Nasal cavity respiratory epithelium epithelial cell of viscerocranial mucosa (primary cell): ENCODE measurements at places on chromosomes 5 and 9. TPM values are rescaled to one million over a fixed set of nuclear protein-coding genes. Genes with fewer than 3 reads are reported as not detected.

RANBP3L gene
- not detected in 2 replicates for total RNA-seq

DOCK2 gene
- 0.14 TPM in 1 of 2 replicates, not detected in the other for total RNA-seq

PCDHA12 gene
- under 0.01 and 3.8 TPM in 2 replicates for total RNA-seq

ERAP2 gene
- total RNA-seq = 4.1 and 17.4 TPM in 2 replicates

FGD3 gene
- 0.34 and 1.9 TPM in 2 replicates for total RNA-seq

LCN6 gene
- not detected in 2 replicates for total RNA-seq

PPWD1 gene
- total RNA-seq = 27.7 and 42.1 TPM in 2 replicates

EIF4E1B gene
- total RNA-seq = not detected in 2 replicates

CCNH gene
- 50.8 and 65.3 TPM in 2 replicates for total RNA-seq

CDC14B gene
- total RNA-seq = 12.6 and 18.4 TPM in 2 replicates

FAM170A gene
- not detected in 2 replicates for total RNA-seq

CDH9 gene
- not detected in 2 replicates for total RNA-seq

ANXA2R gene
- total RNA-seq = under 0.01 and 1.00 TPM in 2 replicates

NMRK1 gene
- 30.4 and 36.6 TPM in 2 replicates for total RNA-seq

PCDHGA5 gene
- total RNA-seq = under 0.01 and 0.64 TPM in 2 replicates

APC gene
- 52.3 and 57.1 TPM in 2 replicates for total RNA-seq

TNC gene
- total RNA-seq = 285 and 483 TPM in 2 replicates

MORN5 gene
- total RNA-seq = not detected in 2 replicates

SLC6A19 gene
- total RNA-seq = not detected in 2 replicates

CKMT2 gene
- total RNA-seq = 0.36 TPM in 1 of 2 replicates, not detected in the other

GPR151 gene
- total RNA-seq = not detected in 2 replicates

ZCCHC10 gene
- total RNA-seq = 14.4 and 15.4 TPM in 2 replicates

C9orf153 gene
- 0.34 and 0.64 TPM in 2 replicates for total RNA-seq

HTR1A gene
- total RNA-seq = not detected in 2 replicates

PCDHB11 gene
- total RNA-seq = 0.34 and 0.85 TPM in 2 replicates

SPATA31C1 gene
- total RNA-seq = not detected in 2 replicates

CARTPT gene
- not detected in 2 replicates for total RNA-seq

LRRC14B gene
- not detected in 2 replicates for total RNA-seq

SERINC5 gene
- total RNA-seq = 48.5 and 53.9 TPM in 2 replicates

SPACA9 gene
- 1.4 and 2.8 TPM in 2 replicates for total RNA-seq

TSSK1B gene
- total RNA-seq = under 0.01 and 1.1 TPM in 2 replicates

SLC4A9 gene
- 0.07 and 0.34 TPM in 2 replicates for total RNA-seq

SERF1A gene
- total RNA-seq = 2.3 and 3.1 TPM in 2 replicates

FAM200C gene
- 1.7 and 3.8 TPM in 2 replicates for total RNA-seq

ANKRD33B gene
- total RNA-seq = 0.34 and 0.43 TPM in 2 replicates

EFNA5 gene
- total RNA-seq = 6.8 and 18.7 TPM in 2 replicates

ORM2 gene
- not detected in 2 replicates for total RNA-seq

MAST4 gene
- total RNA-seq = 29.0 and 73.2 TPM in 2 replicates

ATOX1 gene
- 34.3 and 39.3 TPM in 2 replicates for total RNA-seq

TMEM174 gene
- not detected in 2 replicates for total RNA-seq

SPINK4 gene
- total RNA-seq = not detected in 2 replicates
